Stomach (tissue), 19 donors: ENCODE measurements at places on chromosomes 2 and 18. TPM values are rescaled to one million over a fixed set of nuclear protein-coding genes. Genes with fewer than 3 reads are reported as not detected.

GAREM1 gene
- 5.2 TPM for total RNA-seq

PDCD1 gene
- total RNA-seq = 0.18 TPM

CD226 gene
- 3.3 TPM for total RNA-seq

LONRF2 gene
- 19.8 TPM for total RNA-seq

KLHL41 gene
- not detected for total RNA-seq

ELOA2 gene
- not detected for total RNA-seq

RRM2 gene
- 16.1 TPM for total RNA-seq

REG1B gene
- total RNA-seq = not detected

POTEI gene
- total RNA-seq = not detected

HOXD8 gene
- total RNA-seq = 5.1 TPM

ERICH2 gene
- not detected for total RNA-seq

FAM237A gene
- not detected for total RNA-seq

RNF152 gene
- 15.2 TPM for total RNA-seq

NCOA1 gene
- 59.1 TPM for total RNA-seq

HOXD12 gene
- not detected for total RNA-seq

C2orf78 gene
- total RNA-seq = not detected

CCDC74B gene
- total RNA-seq = 1.0 TPM

CCBE1 gene
- 2.0 TPM for total RNA-seq

PROM2 gene
- total RNA-seq = 62.2 TPM

RUFY4 gene
- total RNA-seq = not detected

BCL11A gene
- total RNA-seq = 6.8 TPM

CTLA4 gene
- not detected for total RNA-seq
